ENCODE measurements at places on chromosomes 11 and 22.

DNA sequence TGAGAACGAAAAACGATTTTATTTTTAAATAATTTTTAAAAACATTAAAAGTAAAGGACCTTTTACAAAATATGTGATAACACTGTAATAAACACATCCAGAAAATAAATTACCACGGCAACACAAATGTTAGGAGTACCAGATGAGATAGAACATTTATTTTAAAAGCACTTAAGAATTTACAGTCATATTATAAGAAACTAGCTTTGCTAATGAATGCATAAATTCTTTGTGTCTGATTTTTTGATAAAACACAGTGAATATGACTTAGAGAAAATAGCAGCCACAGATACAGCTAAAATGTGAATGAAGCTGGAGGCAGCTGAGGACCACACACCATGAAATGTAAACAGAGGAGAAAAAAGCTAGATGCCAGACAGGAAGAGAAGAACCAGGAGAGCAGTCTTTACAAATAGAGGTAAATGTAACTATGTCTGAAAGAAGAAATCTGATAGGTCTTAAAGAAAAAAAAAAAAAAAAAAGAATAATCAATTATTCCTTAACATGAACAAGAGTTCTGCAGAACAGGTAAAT lies 14.6 kb downstream of the CCDC34 start:
- DNase-seq = no peak

DNA sequence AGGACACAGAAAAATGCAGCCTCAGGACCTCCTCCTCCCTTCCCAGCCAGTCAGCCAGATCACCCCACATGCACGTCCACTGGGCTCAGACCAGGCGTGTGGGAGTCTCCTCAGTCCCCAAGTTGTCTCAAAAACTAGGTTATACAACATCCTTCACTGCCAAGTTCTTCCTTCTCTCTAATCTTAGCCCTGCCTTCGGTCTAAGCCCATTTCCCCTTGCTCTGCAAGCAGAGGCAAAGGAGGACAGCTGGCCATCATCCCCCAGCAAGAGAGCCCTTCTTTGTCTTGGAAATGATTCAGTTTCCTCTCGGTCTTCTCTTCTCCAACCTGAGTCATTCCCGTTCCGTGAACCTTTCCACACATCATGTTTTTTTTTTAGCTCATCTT lies 14.0 kb upstream of the NRGN start:
- DNase-seq = no peak

GRCh38 chr11:97611345-97611744 lies 1221.5 kb downstream of the JRKL start:
- DNase-seq = no peak

- peak; percentile 93 for DNase-seq
Measured at GRCh38 chr22:21938071-21938822, 14.4 kb downstream of the PPM1F start.

DNA sequence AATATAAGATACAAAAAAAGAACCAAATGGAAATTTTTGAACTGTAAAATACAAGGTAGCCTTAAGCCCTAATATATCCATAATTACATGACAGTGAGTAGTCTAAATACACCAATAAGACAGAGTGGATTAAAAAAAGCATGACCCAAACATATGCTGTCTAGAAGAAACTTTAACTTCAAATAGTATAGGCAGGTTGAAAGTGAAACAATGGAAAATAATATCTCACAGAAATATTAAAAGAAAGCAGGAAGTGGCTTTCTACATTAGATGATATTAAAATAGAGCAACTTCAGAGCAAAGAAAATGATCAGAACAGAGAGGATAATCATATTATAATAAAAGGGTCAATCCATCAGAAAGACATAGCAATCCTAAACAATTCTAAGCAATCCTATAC lies 21.8 kb downstream of the DCUN1D5 start:
- DNase-seq = no peak

- no peak for DNase-seq
Measured at GRCh38 chr11:60701469-60701818, 2.0 kb downstream of the MS4A8 start.

DNA sequence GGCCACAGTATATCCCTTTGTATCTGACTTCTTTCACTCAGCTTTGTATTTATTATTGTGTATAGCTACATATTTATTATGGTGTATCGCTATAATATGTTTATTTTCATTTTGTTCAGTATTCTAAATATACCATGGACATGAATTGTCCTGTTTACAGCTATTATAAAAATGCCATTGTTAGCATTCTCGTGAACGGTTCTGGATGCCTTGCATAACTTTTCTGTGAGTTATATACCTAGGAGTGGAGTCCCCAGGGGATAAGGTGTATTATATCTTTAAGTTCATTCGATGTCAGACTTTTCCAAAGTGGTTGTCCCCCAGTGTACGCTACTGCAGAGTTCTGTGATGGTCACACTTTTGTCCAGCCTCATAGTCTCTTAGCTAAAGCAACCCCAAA lies 301.7 kb downstream of the TMEM135 start:
- no peak for DNase-seq

DNA sequence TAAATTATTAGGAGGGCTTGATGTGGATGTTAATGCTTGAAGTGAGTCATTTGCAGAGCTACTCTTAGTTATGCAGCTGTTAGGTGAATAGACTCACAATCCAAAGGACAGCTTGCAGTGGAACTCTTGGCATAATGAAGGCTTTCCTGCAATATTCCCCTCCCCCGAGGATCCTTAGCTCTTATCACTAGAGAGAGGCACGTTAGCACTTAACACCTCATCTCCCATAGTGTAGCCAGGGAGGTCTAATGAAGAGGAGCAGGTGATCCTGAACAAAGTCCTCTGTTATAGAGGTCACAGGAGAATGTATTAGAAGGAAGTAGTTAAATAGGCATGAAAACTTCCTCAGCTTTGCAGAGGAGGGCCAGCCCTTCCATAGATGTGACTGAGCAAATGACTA lies 919.2 kb upstream of the FAT3 start:
- DNase-seq = no peak

DNA sequence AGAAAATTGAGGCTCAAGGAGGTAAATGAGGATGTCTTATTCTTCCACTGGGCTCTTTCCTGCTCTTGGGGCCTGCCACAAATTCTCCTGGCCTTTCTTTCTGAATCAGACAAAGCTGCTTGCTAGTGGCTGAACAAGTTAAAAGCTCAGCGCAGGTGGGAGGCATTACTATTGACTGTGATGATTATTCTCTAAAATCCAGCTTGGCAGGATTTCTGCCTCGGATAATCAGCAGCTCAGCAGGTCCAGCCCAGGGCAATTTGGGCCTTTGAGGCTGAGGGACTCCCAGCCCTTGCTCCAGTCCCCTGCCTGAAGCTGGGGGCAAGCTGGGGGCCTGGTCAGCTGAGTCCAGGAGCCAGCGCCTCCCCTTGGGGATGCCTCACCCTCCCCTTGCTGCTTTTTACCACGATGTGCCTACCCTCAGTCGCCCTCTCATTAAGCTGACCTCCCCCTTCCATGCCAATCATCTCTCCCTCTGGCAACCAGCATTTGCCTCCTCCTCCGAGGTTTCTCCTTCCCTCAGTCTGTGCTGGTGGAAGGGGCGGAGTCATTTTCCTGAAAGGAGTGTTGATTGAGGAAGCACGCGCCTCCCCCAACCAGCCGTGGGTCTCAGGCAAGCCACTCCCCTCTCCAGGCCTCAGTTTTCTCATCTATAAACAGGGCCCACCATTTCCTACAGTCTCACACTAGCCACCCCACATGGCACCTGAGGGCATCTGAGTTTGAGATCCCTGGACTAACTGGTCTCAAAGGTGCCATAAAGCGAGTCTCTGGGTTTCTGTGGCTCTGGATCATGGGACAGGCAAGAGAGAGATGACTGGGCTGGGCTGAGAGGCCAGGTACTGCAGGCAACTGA lies 60.6 kb upstream of the PRDM11 start:
- no peak for DNase-seq

DNA sequence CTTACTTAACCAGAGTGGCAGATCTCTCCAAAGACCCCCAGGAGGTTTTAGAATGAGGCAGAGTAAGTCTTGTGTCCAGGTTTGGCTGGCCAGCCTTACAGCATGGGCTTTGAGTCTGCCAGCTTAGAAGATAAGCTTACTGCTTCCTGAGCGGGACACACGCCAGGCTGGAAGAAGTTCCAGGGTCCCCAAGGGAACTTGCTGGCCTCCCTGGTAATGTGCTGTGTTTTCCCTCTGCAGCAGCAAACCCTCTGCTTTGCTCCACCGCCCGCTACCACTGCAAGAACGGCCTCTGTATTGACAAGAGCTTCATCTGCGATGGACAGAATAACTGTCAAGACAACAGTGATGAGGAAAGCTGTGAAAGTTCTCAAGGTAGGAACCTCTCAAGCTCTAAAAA lies 154.2 kb downstream of the LDLRAD3 start:
- no peak for DNase-seq

DNA sequence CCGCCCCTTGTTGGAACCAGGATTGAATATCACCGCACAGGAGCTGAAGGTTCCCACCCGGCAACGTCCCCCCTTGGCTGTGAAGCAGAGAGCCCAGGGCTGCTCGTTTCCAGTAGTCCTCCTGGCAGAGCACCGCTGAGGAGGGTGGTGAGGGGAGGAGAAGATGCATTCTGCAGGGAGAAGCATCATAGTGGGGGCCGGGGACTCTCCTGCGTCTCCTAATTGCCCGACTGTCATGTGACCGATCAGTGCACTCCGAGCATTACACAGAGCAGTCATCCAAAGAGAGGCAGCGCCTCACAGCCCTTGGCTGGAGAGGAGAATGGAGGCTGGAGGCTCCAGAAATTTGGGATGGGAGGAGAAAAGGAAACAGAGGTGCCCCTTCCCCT lies 85.0 kb upstream of the SEPTIN5 start:
- DNase-seq = no peak

DNA sequence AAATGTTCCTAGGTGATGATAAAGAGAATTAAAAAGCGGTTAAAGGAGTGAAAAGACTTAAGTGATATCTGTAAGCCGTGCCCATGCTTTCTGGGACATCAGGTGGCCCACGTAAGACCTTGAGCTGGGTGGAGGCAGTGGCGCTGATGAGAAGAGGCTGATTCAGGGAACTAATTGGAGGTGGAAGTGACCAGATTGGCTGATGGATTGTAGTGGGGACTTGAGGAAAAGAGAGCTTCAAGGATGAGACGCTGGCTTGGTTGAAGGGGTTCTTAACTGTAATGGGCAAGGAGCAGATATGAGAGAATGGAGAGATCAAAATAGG lies 69.1 kb upstream of the EP300 start:
- no peak for DNase-seq

GRCh38 chr22:38450234-38450797 lies 4.7 kb downstream of the KCNJ4 start:
- DNase-seq = no peak

DNA sequence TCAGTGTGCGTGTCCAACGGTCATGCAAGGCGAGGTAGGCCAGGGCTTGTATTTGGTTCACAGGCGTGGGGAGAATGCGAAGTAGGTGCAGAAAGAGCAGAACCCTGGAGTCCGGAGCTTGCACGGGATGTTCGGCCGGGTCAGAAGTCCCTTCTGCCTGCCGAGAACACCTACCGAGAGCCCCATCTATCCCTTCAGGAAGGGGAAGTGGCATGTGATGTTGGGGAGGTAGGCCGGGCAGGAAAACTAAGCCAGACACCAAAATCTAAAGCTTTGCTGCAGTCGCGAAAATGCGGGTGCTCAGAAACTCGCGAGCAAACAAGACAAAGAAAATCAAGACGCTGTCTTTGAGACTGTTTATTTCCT lies 435 bp upstream of the TAF6L start:
- no peak for DNase-seq

- no peak for DNase-seq
Measured at GRCh38 chr11:78078218-78079167, 1.2 kb downstream of the NDUFC2 start.

- DNase-seq = no peak
Measured at GRCh38 chr11:14234446-14234845, 124.5 kb downstream of the RRAS2 start.

DNA sequence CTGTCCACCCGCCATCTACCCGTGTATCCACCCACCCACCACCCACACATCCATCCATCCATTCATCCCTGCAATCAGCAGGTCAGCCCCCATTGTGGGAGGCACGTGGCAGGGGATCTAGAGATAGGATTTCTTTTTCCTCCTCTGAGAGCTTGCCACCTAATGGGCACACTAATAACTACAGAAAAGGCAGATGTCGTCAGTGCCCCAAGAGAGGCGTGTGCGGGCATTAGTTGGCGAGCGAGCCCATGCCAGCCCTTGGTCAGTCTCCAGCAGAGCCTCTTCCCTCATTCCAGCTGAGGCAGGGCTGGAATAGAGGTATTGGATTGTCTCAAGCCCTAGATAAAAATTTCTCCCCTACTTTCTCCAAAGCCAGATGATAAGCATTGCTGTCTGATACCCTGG lies 9.7 kb downstream of the USP2 start:
- DNase-seq = no peak

DNA sequence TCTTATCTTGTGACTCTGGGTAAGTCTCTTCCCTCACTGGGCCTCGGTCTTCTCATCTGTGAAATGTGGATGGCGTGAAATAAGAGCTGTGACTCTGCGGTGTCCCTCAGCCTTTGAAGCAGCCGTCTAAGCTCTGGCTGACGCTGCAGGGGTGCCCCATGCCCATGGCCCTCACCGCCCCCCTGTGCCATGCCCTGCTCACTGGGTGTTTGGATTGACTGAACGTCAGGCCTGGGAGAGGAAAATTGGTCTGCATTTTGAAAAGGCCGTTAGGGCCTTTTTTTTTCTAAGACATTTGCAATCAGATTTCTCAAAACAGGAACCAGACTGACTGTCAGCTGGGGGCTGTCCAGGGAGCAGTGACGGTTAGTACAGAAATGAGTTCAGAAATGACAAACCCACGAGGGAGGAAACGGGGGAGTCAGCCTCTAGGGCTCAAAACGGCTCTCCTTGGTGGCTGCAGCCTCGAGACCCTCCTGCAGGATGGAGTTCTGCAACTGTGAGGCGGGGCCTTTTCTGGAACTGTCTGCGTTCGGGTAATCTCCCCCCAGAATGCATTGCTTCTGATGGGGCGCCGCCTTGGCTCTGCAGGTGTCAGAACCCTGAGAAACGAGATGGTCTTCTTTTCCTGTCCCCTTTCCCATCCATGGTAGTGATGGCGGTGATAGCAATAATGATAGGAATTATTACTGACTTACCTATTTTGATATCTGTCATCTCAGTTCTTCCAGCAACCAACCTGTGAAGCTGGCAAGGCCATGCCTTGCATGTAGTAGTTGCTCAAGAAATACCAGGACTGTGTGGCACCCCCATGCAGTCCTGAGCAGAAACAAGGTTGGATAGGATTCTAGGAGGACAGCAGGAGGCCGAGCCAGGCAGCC lies 2.0 kb downstream of the GRK2 start:
- DNase-seq = no peak

DNA sequence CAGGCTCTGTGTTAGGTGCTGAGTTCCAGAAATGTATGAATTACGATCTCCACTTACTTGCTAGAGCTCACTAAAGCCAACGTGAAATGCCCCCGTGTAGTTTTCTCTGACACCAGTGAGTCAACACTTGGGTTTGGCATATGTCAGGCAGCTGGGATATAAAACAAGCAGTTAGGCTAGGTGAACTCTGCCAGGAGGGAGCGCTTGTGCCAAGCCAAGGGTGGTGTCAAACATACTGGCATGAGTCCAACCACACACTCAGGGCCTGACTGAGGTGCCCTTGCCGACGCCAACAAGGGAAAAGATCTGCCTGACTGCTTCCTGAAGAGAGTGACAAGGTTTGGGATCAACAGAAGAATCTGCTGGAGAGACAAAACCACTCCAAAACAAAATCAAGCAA lies 167.8 kb upstream of the NARS2 start:
- DNase-seq = no peak
